ENCODE measurements at places on chromosomes 2 and 18.

- DNase-seq, result no peak
Observed at GRCh38 chr2:230205034-230205433, 14.8 kb downstream of the SP110 start.

- DNase-seq, result no peak
Observed at GRCh38 chr2:1654696-1655374, 89.5 kb downstream of the PXDN start.

- DNase-seq, result no peak
Observed at GRCh38 chr2:196128749-196129148, 42.6 kb downstream of the STK17B start.

DNA sequence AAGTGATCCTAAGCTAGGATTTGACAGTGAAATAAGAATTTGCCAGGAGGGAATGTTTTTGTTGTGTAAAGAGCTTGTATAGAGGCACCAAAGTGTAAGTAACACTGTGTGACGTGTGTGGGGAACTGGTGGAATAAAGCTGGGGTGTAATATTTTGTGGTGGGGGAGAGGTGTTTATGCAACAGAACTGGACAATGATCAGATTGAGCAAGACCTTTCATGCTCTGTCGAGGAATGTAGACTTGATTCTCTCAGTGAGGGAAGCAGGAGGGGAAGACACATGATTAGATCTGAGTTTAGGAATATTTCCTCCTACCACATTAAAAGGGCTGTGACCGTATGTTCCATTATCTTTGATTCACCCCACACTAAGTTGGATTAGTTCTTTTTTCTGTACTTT lies 43.6 kb downstream of the EFEMP1 start:
- no peak for DNase-seq

GRCh38 chr18:2147476-2148230 lies 423.7 kb downstream of the METTL4 start:
- DNase-seq, result no peak

- no peak for DNase-seq
Observed at GRCh38 chr2:116804901-116805300, 1009.6 kb upstream of the DDX18 start.

GRCh38 chr2:239184179-239184578 lies 216.6 kb downstream of the HDAC4 start:
- DNase-seq, result no peak

DNA sequence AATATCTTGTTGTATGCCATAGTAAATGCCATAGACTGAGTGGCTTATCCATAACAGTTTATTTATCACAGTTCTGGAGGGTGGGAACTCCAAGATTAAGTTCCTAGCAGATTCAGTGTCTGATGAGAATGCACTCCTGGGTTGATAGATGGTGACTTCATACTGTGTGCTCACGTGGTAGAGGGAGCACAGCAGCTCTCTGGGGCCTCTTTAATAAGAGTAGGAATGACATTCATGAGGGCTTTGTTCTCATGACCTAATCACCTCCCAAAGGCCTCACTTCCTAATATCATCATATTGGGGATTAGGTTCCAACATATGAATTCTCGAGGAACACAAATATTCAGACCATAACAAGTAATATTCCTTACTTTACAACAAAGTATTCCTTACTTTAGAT lies 98.1 kb upstream of the SH3BP4 start:
- DNase-seq, result no peak

DNA sequence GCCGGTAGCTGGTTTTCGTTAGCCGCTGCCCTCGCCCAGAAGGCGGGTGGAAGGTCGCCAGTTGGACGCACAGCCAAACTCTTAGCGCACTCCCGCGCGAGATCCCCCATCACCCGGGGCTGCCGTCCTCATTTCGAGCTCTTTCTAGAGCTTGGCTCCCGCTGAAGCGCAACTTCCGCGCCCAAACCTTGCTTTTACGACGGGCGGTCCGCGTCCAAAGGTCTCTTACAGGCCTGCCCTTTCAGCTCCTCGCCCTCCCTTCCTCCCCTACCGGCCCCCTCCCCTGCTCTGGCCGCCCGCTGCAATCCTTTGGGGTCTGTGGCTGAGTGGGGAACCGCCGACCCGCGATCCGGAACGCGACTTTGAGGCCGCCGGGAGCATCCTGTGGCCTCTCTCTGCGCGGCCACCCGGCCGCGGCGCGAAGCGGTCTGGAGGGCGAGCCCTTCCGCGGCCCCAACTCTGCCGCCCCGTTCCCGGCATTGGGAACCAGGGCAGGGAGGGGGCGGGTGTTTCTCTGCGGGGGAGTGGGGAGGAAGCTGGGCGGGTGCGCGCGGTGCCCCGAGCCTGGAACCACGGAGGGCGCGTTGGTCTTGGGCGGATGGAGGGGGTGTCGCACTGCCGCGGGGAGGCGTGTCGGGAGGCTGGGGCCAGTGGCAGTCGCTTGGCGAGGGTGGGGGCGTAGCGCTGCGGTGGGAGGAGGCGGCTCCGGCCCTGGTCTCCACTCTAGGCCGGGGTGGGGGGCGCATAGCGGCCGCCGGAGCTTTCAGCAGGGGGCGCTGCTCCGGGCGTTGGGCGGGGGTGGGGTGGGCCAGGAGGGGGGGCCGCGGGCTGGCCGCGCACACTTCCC lies at the start of gene GDF7:
GDF7 (plus strand) TSS at position 841 of the 847 bp plus-strand sequence. CDS start 96 bp downstream, outside the sequence.
- DNase-seq, result peak; percentile 80

GRCh38 chr18:24930971-24931370 lies 421.0 kb downstream of the ZNF521 start:
- DNase-seq, result no peak

DNA sequence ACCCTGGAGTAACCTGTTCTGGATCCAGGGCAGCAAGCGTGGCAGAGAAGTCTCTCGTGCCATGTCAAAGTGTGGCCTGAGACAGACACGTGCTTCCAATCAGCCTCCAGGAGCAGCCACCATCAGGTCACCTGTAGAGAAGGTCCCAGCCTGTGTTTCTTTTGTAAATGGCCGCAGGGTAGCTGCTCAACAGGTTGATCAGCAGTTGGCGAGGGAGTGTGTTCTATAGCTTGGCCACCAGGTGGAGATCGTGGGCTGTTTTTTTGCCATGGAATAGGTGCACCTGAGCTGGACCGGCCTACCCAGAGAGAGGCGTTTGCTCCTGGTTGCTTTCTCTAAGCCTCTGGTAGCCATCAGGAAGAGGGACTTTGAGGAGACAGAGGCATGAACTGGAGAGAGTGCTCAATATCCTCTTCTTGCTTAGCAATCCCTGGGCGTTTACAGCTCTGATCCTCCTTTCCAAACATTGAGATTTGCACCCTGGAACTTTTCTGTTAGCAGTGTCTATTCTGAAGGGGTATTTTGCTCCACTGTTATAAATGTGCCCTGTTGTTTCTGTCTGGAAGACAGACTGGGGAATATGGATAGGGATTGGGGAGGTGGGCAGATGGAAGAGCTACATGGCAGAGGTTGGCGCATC lies 34.2 kb upstream of the EN1 start:
- peak; percentile 66 for DNase-seq

DNA sequence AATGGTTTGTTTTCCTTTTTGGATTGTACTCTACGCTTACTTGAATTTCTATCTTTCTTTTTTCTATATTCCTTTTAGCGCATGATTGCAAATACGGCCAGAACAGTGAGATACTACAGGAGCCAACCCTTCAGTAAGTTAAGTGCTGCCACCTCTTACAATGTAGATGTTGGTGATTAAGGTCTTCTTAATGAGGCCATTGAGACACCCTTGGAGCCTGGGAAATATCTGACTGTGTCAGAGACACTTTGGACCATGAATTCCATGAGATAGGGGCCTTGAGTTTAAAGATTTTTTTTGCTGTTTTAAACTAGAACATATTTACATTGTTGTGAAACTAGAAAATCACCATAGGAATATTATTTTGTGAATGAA lies 27.1 kb upstream of the MAP3K20 start:
- DNase-seq, result no peak

DNA sequence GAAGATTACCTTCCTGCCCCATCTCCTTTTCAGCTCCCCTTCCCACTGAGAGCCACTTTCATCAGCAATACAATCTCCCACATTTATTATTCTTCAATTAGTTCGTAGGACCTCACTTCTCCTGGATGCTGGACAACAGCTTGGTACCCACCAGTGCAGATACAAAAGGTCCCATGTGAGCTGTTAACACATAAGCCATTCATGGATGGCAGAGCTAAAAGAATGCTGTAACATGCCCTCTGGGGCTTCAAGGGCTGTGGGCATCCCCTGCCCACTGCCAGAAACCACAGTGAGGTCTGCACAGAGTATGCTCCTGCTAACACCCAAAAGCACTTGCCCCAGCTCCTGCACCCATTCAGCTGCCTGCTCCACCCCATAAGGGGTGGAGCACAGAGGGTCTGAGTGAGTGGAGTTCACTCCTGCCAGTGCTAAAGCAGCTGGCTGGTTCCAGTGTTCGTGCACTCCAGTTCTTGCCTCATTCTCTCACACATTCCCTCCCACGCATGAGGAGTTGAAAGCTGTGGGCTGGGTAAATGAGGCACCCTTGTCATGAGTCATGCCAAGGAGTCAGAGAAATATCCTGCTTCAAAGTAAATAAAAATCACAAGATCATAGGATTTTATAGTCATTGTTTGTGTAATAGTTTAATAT lies 305.9 kb upstream of the TMEFF2 start:
- no peak for DNase-seq
